Stimulated activated CD4-positive, alpha-beta T cell treated with anti-CD3 and anti-CD28 coated beads, Interleukin-1b, Interleukin-23, amount 100 ng/mL, for 1 hour (primary cell): ENCODE measurements at places on chromosomes 1 and 21.
A peak's percentile ranks its signal among the peaks of the same experiment; 100 is the strongest.

DNA sequence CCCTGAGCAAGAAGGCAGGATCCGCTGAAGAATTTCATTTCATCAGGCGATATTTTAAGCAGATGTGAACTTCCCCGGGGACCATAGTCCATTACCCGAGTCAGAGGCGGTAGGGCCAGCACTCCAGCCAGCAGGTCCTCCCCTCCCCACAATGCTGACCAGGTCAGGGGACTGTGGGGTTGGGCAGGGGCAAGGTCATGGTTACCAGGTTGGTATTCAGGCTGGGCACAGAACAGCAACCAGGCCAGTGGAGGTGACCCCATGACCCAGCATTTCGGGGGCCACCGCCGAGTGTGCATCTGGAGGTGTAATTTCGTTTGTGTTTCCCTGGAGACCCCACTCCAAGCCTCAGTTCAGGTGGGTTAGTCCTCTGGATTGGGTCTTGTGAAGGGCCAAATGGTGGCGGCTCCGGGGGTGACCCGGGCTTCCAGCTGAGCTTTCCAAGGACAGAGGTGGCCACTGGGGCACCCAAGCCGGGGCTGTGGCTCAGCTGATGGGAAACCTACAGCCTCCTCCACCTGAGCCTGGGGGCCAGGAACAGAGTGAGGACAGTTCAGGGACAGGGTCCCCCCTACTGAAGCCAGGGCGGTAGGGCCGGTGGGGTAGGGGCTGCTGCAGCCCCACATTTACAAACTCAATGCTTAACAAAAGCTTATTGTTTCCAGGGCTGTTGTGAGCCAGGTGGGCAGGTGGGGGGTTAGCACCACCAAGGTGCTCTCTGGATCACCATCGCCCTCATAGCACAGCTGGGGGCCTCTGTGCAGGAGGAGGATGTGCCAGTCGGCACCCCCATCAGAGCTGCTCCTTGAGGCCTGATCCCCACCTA, 2.8 kb downstream of the PRDM16 start:
- DNase-seq, result no peak

DNA sequence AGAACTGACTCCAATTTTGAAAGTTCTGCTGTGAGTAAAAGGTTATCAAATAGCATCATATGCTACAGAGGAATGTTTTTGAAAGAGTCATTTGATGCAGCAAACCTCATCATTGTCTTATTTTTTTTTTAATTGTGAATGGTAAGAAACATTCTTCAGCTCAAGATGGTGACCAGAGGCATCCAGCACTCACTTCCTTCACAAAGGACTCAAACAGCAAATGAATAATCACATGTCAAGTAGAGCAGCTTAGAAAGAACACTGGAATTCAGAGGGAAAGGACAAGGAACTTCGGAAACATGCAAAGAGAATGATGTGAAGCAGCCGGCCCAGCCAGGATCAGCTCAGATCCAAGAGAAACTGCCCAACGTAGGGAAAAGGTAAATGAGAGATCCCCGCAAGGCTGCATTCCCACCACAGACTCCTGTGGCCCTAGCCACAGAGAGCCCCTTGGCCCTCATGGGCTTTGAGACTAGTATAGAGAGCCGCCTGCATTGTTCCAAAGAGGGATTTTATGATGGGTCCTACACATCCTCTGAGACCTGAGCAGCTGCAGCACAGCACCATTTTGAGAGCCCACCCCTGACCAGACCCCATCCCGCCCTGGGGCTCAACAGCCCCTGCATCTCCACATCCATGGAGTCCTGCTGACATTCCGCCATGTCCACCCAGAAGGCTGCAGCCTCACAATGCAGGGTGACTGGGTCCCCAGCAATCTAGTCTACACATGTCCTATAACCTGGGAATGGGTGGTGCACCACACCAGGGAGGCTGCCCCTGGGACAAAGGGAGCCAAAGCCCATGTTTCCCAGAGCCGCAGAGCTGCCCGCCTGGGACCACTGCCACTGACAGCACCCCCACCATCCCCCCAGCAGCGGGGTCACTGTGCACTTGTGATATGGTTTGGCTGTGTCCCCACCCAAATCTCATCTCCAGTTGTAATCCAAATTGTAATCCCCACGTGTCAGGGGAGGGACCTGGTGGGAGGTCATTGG, 21.2 kb upstream of the UTS2 start:
- no peak for DNase-seq

DNA sequence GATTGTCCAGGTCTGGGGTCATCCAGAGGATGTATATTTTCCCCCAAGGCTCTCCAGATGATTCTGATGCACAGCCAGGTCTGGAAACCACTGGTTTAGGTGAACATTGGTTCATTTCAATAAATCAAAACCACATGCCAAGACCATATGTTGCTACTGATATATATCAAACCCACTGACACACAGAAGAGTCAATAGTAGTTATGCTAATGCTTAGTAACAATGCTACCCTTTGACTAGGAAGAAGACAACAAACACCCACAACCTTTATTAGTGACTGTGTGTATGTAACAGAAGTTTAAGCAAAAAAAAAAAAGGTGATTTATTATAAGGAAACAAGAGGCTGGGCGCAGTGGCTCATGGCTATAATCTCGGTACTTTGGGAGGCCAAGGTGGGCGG, 35.6 kb upstream of the POU2F1 start:
- DNase-seq, result no peak

- no peak for DNase-seq
Observed at GRCh38 chr21:40830836-40831235, 16.1 kb downstream of the DSCAM start.

GRCh38 chr1:236395230-236395946, 1.3 kb downstream of the EDARADD start:
- DNase-seq, result no peak

GRCh38 chr1:186799689-186800054, 29.1 kb upstream of the PLA2G4A start:
- no peak for DNase-seq

DNA sequence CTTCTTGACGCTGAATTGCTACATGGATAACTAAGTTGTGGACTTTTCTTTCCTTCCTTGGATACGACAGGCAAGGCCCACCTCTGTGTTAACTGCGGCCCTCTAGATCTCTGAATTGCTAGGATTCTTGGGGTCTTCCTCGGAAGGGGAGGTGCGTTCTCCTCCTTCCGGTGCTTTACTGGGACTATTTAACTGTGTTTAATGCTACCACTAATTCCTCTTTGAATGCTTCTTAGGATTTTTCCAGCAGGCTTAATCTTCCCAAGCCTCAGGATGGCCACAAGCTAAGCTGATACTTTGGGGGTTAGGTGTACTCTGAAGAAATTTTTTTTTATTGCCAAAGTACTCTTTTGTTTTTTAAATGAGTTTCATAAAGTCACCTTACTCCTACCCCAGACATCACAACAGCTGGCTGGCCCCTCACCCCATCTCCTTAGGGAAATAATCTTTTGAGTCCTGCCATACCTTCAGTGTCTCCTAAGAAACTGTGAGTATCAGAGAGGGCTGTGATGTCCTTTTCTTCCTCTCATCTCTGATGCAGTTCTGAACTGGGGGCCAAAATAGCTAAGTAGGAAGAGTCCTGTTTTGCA, 21.4 kb downstream of the KIRREL1 start:
- DNase-seq, result no peak

DNA sequence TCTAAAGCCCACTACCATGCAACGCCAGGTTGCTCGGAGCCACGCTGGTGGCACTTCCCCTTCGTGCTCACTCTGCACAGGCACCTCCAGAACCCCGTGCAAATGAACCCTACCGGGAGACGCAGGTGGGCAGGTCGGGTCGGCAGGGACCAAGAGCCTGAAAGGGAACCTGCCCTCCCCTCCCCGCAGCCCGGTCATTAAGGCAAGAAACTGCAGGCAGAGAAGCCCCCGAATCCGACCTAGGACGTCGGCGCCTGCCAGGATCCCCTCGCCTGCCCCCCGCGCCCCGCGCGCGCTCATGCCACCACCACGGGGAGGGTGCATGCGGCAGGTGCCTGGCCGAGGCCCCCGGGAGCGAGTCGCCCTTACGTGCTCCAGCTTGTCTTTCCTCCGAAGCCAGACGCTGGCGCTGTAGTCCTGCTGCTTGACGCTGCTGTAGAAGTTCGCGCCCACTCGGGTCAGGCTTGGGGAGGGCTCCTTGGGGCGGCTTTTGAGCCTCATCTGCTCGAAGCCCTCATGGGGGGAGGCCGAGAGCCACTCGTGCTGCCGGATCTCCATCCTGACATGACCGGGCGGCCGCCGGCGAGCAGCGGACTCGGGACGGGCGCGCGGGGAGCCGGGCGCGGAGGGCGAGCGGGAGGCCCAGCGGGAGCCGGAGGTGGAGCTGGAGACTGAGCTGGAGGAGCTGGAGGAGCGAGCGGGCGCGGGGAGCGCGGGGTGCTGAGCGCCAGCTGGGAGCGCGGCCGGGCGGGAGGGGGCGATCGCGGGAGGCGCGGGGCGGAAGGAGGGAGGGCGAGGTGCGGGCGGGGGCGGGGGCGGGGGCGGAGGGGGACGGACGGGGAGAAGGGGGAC, 552 bp downstream of the PLD5 start:
- DNase-seq, result no peak

DNA sequence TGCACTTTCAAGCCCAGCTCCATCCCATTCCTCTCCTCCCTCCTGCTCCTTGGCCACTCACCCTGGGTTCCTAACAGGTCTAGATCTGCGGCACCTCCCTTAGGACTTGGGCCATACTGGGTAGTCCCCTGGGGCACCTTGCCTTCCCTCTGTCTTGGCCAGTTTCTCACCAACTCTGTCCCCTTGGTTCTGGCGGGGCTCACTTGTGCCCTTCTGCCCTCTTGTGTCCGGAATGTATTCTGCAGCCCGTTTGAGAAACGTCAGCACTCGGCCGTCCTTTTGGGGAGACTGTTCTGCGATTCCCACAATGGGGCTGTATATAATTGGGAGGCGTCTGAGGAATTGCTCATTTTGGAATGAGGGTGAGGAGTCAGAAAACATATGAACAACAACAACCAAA, 162.4 kb downstream of the ZSCAN20 start:
- DNase-seq, result no peak

- DNase-seq, result no peak
Observed at GRCh38 chr1:203096566-203096965, 10.8 kb upstream of the MYOG start.

GRCh38 chr1:173222149-173223030, 15.3 kb upstream of the TNFSF4 start:
- no peak for DNase-seq

DNA sequence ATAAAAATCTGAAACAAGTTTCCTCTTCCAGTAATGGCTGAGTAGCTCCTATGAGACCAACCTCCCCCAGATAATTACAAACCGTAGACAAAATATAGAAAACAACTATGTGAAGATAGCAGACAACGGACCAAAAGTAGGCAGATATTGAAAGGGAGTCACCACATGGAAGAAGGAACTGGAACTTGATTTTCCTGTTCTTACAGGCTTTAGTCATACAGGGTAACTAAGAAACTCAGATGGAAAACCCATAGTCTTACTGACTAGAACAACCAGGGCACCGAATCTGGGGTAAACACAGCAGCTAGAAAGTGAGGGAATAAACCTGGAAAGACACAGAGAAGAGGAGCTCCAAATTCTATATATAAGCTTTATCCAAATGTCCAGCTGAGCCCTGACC, 26.0 kb downstream of the LMX1A start:
- DNase-seq, result no peak

DNA sequence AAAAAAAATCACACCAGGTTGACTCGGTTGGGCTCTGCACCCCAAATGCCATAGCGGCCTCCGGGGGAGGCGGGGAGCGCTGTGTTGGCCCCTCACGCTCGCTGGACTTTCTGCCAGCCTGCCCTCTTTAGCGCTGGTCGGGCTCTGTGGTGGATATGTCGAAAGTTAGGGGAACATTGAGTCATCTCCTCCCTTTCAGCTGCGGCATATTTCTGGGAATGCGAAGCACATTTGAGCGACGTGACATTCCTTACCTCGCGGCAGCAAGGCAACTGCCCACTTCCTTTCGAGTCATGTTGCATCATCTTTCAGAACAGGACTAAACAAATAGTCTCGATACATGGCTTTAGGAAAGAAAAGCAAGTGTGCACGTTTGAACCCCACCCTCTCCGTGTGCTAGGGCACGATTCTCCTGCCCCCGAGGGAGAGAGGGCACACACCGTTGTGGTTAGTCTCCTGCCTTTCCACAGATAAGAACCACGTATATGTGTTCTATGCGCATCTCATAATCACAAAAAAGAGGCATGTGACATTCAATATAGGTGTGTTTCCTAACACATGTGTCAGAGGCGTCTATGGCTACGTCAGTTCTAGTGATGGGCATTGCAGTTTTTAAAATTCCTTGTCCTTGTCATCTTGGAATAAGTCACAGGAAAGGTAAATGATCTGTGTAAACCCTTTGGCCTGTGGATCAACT, 105.9 kb upstream of the SLC45A1 start:
- no peak for DNase-seq

GRCh38 chr1:14817223-14818170, 219.0 kb downstream of the KAZN start:
- DNase-seq, result no peak

DNA sequence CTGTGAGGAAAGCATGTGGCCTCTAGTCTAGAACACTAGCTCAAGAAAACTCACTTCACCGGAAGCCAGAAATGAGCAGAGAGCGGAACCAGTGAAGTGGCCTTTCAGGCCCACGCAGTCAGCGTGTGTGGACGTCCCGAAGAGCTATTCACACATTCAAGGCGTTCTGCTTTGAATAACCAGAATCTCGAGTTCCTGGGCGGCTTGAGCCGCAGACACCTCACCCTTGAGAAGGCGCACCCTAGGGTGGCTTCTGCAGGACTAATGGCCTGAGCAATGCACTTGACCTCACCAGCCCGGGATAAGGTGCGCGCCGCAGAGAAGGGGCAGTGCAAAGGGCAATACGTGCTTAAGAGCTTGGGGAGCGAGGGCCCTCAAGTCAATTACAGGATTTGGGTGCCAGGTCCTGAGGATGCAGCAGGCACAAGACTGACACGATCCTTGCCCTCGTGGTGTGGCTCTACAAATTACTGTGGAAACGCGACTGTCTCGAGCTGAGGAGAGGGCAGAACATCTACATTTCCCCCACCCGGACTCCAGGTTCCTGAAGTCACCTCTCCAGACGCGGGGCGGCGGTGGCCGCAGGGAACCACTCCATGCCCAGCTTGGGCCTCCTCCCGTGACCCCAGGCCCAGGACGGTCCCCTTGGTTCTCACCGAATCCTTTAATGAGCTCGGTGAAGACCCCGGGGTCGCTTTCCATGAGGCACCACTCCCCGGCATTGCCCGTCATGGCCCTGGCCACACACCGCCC, 455 bp downstream of the UCHL5 start:
- DNase-seq, result peak; percentile 7
